ENCODE measurements at places on chromosomes 1 and 21.
A peak's percentile ranks its signal among the peaks of the same experiment; 100 is the strongest.

GRCh38 chr1:167739752-167740151 lies 18.0 kb downstream of the MPZL1 start:
- DNase-seq, result no peak

- DNase-seq, result no peak
Measured at GRCh38 chr1:206808615-206809014, 36.3 kb upstream of the IL10 start.

GRCh38 chr1:162235241-162235800 lies 141.3 kb downstream of the SPATA46 start:
- DNase-seq, result peak; percentile 56

DNA sequence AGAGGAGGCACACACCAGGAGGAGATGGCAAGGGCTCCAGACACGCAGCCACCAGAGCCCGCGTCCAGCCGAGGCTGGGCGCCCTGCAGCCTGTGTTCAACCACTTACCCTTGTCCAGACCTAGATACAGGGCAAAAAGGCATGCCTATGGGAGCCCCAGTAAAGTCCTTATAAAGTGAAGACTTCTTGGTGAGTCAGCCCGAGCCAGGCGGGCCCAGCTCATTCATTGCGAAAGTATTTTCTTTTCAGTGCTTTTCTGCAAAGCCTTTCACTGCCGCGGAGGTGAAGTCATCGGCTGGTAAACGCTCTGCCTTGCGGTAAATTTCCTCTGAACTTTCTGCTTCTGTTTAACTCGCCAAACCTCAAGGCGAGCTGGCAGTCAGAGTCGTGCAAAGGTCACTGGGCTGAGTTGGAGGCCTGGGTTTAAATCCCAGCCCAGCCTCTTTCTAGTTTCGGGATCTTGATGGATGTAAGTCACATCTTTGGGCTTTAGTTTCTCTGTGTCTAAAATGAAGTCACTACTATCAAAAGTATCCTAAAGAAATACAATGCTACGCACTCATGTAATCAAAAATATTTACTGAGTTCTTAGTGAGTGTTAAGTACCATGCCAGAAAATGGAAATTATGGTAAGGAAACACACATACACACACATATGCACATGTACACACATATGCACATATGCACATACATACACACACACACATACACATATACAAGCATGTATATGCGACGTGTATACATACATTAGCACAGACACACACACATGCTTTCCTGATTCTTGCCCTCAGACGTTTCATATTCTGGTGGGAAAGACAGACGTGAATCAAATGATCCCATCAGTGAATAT lies 54.7 kb upstream of the IFFO2 start:
- DNase-seq, result no peak

DNA sequence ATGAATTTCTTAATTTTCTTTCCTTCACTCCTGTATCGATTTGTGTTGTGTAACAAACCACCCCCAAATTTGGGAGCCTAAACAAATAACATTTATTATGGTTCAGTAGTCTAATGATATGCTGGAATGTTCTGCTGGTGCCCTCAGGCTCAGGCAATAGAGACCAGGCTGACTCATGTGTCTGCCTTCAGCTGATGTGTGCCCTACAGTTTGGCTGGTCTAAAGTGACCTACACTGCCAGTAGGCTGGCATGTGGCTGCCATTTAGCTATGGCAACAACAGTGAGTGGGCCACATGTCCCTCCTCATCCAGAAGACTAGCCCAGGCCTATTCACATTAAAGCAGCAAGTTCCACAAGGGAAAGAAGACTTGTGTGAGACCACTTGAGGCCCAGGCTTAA lies 115.8 kb downstream of the PTPRC start:
- DNase-seq, result no peak

- no peak for DNase-seq
Measured at GRCh38 chr1:201648066-201648906, 109.4 kb downstream of the NAV1 start.

GRCh38 chr1:23387494-23387893 lies 17.9 kb upstream of the ZNF436 start:
- DNase-seq, result no peak

DNA sequence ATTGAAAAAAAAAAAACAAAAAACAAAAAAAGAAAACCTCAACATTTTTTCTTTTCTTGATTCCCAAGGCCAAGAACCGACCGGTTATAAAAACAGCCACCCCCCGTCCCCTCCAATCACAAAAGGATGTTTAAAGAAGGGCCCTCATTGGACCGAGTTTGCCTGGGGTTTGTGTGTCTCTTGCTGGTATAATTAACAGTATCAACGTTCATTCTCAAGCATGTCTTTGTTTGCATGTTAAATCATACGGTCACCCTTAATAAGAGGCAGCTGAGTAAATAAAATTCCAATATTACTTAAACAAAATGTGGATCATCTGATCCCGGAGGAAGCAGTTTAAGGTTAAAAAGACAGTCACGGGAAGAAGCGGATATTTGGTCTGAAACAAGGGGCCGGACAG lies 201.1 kb downstream of the PRDM2 start:
- no peak for DNase-seq

DNA sequence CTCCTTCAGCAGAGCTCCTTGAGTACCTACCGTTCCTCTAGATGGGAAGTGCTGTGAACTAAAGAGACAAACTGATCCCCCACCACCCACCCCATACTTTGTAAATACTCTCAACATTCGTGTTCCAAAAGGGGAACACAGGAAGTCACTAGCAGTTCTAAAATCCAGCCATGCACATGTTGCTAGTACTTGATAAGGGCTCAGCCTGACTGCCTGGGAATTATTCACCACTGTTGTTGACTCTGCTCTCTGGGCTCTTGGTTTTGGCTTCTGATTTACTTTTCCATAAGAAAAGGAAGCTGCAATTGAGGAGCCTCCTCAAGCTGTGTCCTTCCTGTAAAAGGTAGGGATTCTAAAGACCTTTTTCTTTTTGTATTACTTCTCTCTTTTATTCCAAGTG lies 67.5 kb downstream of the IVNS1ABP start:
- no peak for DNase-seq

GRCh38 chr1:119136401-119136800 lies 4.1 kb downstream of the WARS2 start:
- no peak for DNase-seq

DNA sequence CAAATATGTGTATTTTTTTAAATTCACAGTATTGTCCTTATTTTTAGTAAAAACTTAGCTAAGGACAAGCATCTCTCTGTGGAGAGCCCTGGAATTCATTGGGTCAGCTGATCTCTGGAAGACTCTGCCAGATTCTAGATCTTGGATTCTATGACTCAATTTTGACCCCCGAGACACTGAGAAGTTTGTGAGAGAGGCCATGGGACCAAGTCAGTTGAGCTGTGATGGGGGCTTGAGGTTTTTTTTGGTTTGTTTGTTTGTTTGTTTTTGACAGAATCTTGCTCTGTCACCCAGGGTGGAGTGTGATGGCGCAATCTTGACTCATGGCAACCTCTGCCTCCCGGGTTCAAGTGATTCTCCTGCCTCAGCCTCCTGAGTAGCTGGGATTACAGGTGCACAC lies 13.5 kb downstream of the SHISA4 start:
- DNase-seq, result no peak

Data from left renal cortex interstitium (tissue), 4 donors.